ENCODE measurements at places on chromosomes 12 and 14.

GRCh38 chr14:49549881-49550280 is 36.3 kb downstream of the RPS29 start:
- DNase-seq: no peak

DNA sequence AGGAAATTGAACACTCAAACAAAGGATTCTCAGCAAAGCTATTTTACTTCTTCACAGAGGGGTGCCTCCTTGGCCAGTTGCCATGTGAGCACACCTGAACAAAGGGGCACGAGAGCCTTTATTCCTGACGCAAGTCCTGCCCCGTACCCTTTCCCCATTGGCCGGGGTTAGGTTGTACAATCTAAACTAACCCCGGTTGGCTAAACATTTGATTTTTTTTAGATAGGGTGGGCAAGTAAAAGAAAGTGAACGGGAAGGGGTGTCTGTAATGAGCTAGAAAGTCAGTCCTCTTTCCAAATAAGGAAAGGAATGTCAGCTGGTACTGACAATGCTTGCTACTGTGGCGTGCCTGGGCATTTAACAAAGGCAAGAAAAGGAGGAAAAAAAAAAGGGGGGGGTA is 135.5 kb upstream of the CDKN3 start:
- no peak for DNase-seq

- no peak for DNase-seq
Observed at GRCh38 chr12:37543966-37544668, 772.5 kb upstream of the ALG10B start.

DNA sequence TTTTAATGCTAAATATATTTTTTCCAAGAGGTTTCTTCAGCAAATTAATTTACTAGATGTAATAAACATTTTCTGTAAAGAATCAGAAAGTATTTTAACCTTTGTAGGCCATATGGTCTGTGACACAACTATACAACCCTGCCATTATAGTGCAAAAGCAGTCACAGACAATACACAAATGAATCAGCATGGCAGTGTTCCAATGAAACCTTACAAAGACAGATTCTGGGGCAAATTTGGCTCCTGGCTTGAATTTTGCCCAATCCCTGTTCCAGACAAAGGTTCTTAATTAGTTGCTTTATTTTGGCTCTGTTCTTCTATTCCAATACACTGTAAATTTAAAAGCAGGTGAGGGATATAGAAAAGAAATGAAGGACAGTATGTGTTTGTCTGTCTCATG is 352.5 kb downstream of the C12orf50 start:
- DNase-seq: no peak

DNA sequence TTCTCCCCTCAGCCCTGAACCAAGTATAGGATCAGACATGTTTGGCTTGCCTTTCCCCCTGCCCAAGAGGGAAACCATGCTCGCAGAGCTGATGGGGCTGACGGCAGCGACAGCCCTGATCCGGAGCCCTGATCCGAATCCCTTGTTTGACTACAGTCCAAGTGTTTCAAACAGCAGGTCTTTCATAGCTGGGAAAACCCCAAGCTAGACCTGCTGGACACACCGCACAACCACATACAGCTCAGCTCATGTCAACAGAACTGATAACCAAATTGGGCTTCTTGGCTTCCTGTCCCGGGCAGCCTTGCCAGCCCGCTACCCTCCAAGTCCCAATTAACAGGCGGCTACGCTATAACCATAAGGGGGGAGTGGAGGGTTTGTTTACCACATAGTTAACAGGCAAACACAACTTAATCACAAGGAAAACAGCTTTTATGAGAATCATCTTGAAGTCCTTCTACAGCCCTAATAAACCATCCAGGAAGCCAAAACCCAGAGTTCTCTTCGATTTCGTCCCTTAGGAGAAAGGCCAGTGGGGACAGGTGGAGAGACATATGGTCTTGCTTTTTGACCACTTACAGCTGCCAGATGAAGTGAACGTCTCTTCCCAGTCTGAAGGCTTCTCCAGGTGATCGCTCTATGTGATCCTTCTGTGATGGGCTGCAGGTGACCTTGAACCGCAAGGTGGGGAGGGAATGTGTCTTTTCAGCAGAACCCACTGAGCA is 64.5 kb upstream of the MANSC4 start:
- no peak for DNase-seq

DNA sequence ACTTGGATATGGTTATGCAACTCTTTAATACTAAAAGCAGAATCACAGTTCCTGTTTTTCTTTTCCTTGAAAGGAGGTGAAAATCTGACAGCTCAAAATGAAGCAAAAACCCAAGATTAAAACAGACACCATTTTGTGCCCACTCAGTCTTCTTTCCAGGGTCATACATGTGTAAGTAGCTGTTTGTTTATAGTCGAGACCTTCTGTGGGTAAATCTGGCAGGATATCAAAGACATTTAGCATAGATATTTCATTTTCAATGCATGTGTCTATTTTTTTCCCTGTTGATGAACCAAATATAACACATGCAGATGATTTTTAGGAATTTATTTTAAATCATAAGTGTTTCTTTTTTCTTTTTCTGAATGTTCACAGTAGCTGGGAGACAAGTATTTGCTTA is 398.8 kb downstream of the FOXG1 start:
- DNase-seq: no peak

DNA sequence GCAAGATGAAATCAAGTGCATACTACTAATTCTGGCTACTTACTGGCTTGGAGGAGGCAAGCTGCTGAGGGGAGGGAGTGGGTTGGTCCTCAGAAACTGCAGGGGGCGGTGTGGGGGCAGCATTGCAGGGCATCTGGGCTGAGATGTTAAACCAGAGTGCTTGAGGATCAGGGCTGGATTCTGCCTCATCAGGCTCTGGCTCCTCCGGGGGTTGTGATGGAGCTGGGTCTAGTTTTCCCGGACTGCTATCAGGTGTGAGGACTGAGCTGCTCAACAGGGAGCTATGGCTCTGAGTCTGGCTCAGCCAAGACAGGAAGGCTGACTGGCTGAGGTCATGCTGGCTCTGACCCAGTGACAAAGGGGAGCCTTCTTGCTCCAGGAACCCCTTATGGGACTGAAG is 28.6 kb downstream of the BAZ2A start:
- DNase-seq: no peak

DNA sequence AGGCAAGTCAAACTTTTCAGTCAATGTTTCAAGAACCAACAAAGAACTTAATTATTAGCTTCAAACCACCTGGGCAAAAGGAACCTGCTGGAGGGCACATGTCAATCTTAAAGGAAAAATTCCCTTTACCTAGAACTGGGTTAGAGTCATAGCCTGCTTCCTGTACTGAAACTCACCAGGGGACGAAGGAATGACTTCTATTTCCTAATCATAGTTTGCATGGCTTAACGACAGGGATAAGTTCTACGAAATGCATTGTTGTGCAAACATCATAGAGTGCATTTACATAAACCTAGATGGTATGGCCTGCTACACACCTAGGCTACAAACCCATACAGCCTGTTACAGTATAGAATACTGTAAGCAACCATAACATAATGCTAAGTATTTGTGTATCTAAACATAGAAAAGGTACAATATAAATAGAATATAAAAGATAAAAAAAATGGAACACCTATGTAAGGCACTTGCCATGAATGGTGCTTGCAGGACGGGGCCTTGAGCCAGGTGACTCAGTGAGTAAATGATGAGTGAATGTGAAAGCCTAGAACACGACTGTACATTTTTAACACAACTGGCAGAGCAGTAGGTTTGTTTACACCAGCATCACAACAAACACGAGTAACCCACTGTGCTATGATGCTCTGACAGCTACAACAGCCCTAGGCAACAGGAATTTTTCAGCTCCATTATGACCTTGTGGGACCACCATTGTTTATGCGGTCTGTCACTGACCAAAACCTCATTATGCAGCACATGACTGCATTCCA is 234.9 kb upstream of the CAND1 start:
- DNase-seq: no peak

- no peak for DNase-seq
Observed at GRCh38 chr12:111269718-111270117, 99.2 kb downstream of the PHETA1 start.

GRCh38 chr14:30507209-30507608 is 51.7 kb upstream of the G2E3 start:
- DNase-seq: no peak

- DNase-seq: no peak
Observed at GRCh38 chr12:132403636-132404434, 74.4 kb upstream of the GALNT9 start.

- no peak for DNase-seq
Observed at GRCh38 chr14:91910196-91910595, 37.3 kb downstream of the FBLN5 start.

GRCh38 chr14:65496178-65496993 is 83.9 kb downstream of the FUT8 start:
- no peak for DNase-seq

DNA sequence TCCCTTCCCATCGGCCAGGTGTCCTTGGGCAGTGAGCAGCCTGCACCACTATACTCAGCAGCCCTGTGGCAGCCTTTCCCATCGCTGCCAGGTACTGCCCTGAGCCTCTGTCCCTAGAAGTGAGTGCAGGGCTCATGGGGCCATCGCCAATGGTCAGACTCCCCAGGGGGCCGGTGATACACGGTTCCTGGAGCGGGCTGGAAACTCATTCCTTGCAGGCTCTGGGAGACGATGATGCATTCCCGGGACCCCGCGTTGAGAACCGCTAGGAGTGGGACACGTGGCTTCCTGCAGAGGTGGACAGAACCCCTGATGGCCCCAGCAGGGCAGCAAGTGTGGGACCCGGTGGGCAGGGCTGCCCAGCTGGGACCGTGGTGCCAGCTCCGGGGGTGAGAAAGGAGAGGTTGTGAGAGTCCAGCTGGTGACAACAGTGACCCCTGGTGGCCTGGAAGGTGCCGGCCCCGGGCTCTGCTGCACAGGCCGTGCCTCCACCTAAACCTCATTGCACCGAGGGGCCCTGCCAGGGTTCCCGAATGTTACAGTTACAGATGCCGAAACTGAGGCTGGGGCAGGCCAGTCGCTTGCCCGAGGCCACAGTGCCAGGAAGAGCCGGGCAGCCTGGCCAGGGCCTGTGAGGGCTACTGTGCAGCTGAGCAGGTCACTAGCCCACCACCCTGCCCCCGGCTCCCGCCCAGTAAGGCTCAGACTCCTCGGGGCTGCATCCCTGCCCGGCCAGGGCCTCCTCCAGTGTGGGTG is 33.8 kb downstream of the FBRSL1 start:
- DNase-seq: peak; percentile 56

- DNase-seq: peak; percentile 32
Observed at GRCh38 chr14:39229222-39229543, 4.5 kb upstream of the MIA2 start.

GRCh38 chr12:100553936-100554335 is 19.5 kb upstream of the GAS2L3 start:
- no peak for DNase-seq

GRCh38 chr14:21940887-21941856 is 267.6 kb upstream of the OR4E1 start:
- DNase-seq: no peak
